PC-9 (cell line): ENCODE measurements at places on chromosomes 6 and 20.

GRCh38 chr6:127118298-127119101, at the start of gene RSPO3:
TSS of gene RSPO3 (plus strand) at chr6:127118671. CDS start at chr6:127119193, 522 bp downstream.
- H3K27ac ChIP-seq = no peak within 1 kb of the TSS
- no peaks in the 10 kb centered on the region for H3K36me3 ChIP-seq
- peak within 1 kb of the TSS; percentile 73 for H3K4me3 ChIP-seq
- peak; percentile 35 for DNase-seq

DNA sequence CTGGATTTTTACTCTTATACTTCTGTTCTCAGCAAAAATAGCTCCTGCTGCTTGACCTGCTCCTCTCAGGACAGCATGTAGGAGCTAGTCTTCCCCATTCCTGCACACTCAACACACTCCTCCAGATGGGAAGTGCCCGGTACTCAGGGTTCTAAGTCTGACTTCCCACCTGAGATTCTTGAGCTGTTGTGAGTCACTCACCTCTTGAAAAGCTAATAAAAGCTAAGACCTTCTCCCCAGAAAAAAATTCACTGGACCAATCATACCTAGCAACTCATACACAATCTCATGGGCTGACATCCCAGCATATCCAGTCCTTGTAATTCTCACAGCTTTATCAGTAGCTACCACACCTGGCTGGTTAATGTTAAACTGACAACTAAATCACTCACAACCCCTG, 53.5 kb downstream of the TRPC4AP start:
- no peak for DNase-seq
- no peak overlapping the region for H3K4me3 ChIP-seq

GRCh38 chr6:96683819-96684528, 121.0 kb downstream of the FHL5 start:
- H3K4me1 ChIP-seq = no peaks in the 10 kb centered on the region
- no peak for DNase-seq
- H3K27ac ChIP-seq = no peak overlapping the region
- no peaks in the 10 kb centered on the region for H3K36me3 ChIP-seq

DNA sequence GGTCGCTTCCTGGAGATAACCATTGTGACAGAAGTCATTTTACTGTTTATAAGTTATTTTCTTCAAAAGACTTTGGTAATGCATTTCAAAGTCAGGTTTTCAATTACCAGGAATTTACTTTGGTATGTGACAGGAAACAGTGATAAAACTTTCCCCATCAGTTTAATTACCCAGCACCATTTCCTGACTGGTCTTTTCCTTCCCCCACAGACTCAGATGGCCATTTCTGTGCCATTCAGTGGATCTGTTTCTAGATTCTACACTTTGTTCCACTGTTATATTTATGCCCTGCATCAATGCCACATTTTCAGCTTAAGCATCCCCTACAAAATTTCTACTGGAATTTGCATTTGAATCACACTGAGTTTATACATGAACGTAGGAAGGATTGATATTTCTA, 16.3 kb downstream of the RRBP1 start:
- no peaks in the 10 kb centered on the region for H3K4me1 ChIP-seq
- no peaks in the 10 kb centered on the region; the same call in 1 of the 2 replicates for H3K36me3 ChIP-seq
- no peak overlapping the region for H3K4me3 ChIP-seq
- no peak overlapping the region for H3K27ac ChIP-seq

- H3K4me3 ChIP-seq = no peak overlapping the region
- no peaks in the 10 kb centered on the region for H3K4me1 ChIP-seq
- H3K36me3 ChIP-seq = no peaks in the 10 kb centered on the region
- H3K27ac ChIP-seq = no peak overlapping the region
- DNase-seq = no peak
- H3K27me3 ChIP-seq = no peaks in the 10 kb centered on the region
Observed at GRCh38 chr6:90038961-90039653, 144.8 kb downstream of the GJA10 start.

DNA sequence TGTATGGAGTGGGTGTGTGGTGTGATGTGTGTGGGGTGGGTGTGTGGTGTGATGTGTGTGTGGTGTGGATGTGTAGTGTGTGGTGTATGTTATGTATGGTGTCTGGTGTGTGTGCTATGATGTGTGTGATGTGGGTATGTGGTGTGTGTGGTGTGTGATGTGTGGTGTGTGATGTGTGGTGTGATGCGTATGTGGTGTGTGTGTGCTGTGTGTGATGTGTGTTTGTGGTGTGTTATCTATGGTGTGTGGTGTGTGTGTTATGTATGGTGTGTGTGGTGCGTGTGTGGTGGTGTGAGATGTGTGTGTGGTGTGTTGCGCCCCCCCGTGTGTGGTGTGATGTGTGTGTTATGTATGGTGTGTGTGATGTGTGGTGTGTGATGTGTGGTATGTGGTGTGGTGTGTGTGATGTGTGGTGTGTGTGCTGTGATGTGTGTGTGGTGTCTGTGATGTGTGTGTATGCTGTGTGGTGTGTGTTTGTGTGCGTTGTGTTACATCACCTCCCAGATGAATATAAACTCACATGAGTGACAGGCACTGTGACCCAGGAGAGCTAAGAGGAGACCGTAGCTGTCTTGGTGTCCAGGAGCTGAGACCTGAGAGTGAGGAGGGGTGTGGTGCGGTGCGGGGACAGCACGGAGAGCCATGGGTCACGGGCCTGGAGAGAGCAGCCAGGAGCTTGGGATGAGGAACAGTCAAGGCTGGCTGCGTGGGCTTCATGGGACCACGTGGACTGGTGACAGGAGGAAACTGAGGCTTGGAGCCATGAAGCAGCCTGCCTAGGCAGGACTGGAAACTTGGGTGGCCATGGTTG, 8.8 kb downstream of the DLGAP4 start:
- H3K27ac ChIP-seq = no peak overlapping the region
- H3K27me3 ChIP-seq = peaks cover 25% of the 10 kb centered on the region
- H3K36me3 ChIP-seq = no peaks in the 10 kb centered on the region
- DNase-seq = peak; percentile 15

- H3K4me1 ChIP-seq = peaks cover 21% of the 10 kb centered on the region
- no peak overlapping the region for H3K4me3 ChIP-seq
- no peaks in the 10 kb centered on the region for H3K27me3 ChIP-seq
- DNase-seq = peak; percentile 21
- H3K36me3 ChIP-seq = no peaks in the 10 kb centered on the region
- H3K27ac ChIP-seq = no peak overlapping the region
Observed at GRCh38 chr20:47825011-47825762, 39.9 kb upstream of the SULF2 start.

- H3K4me3 ChIP-seq = no peak overlapping the region
- DNase-seq = no peak
- no peaks in the 10 kb centered on the region for H3K4me1 ChIP-seq
- no peak overlapping the region for H3K27ac ChIP-seq
Observed at GRCh38 chr6:149876241-149876933, 12.2 kb upstream of the LRP11 start.

DNA sequence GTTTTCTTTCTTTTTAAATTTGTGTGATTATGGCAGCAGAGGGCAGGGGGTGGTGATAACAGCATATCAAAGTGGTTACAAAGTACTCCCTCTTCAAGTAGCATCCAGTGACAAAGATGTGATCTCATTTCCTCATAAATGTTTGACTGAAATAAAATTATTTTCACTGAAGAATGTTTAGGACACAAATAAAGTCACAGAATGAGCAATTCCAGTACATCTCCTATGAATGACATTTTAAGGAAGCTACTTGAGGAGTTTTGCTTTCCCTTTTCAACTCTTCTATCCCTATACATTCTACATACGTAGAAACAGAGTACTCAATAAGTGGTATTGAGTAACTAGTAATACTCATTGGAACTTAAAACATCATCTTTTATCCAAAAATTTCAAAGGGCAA, 13.9 kb upstream of the GABRR2 start:
- no peak for DNase-seq
- H3K27me3 ChIP-seq = no peaks in the 10 kb centered on the region
- H3K4me1 ChIP-seq = no peaks in the 10 kb centered on the region
- H3K36me3 ChIP-seq = no peaks in the 10 kb centered on the region
- no peak overlapping the region for H3K27ac ChIP-seq

GRCh38 chr6:41785689-41786450, 1.6 kb upstream of the TOMM6 start:
- peak overlapping the region; percentile 78 for H3K27ac ChIP-seq
- peaks cover 53% of the 10 kb centered on the region for H3K4me1 ChIP-seq
- peak overlapping the region; percentile 100 for H3K4me3 ChIP-seq
- H3K27me3 ChIP-seq = no peaks in the 10 kb centered on the region
- no peak for DNase-seq

GRCh38 chr6:12635813-12636212, 80.8 kb upstream of the PHACTR1 start:
- no peak overlapping the region for H3K4me3 ChIP-seq
- DNase-seq = no peak
- no peak overlapping the region for H3K27ac ChIP-seq

- no peaks in the 10 kb centered on the region for H3K27me3 ChIP-seq
- DNase-seq = no peak
- H3K4me3 ChIP-seq = no peak overlapping the region
- H3K27ac ChIP-seq = no peak overlapping the region
Observed at GRCh38 chr20:10843146-10843711, 169.4 kb upstream of the JAG1 start.

GRCh38 chr6:37940074-37940847, 120.7 kb downstream of the ZFAND3 start:
- H3K27me3 ChIP-seq = no peaks in the 10 kb centered on the region
- H3K36me3 ChIP-seq = no peaks in the 10 kb centered on the region
- H3K4me1 ChIP-seq = no peaks in the 10 kb centered on the region
- no peak overlapping the region for H3K4me3 ChIP-seq
- DNase-seq = no peak
- H3K27ac ChIP-seq = no peak overlapping the region

DNA sequence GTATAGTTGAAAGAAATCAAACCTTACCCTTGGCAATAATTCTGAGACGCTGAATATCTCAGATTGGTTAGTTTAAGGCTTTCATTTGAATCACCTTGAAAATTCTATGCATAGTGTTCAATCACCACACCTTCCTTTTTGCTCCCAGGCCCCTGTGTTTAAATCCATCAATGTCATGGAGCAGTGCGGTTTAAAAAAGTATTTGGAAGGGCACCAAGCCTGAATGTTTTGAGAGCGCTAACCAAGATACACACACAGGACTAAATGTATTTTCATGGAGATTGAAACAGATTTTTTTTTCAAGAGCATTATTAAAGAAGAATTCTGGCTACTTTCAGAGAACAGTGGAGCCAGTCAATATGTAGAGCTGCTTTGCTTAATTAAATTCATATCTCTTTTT, 195.7 kb downstream of the CENPW start:
- no peaks in the 10 kb centered on the region for H3K36me3 ChIP-seq
- H3K27me3 ChIP-seq = no peaks in the 10 kb centered on the region
- no peak overlapping the region for H3K4me3 ChIP-seq
- H3K27ac ChIP-seq = no peak overlapping the region
- peaks cover 12% of the 10 kb centered on the region for H3K4me1 ChIP-seq

GRCh38 chr20:37369846-37370245, 23.9 kb downstream of the SRC start:
- no peaks in the 10 kb centered on the region for H3K27me3 ChIP-seq
- no peak for DNase-seq
- no peaks in the 10 kb centered on the region for H3K4me1 ChIP-seq
- H3K36me3 ChIP-seq = peaks cover 6% of the 10 kb centered on the region; the same call in 1 of the 2 replicates
- no peak overlapping the region for H3K27ac ChIP-seq

DNA sequence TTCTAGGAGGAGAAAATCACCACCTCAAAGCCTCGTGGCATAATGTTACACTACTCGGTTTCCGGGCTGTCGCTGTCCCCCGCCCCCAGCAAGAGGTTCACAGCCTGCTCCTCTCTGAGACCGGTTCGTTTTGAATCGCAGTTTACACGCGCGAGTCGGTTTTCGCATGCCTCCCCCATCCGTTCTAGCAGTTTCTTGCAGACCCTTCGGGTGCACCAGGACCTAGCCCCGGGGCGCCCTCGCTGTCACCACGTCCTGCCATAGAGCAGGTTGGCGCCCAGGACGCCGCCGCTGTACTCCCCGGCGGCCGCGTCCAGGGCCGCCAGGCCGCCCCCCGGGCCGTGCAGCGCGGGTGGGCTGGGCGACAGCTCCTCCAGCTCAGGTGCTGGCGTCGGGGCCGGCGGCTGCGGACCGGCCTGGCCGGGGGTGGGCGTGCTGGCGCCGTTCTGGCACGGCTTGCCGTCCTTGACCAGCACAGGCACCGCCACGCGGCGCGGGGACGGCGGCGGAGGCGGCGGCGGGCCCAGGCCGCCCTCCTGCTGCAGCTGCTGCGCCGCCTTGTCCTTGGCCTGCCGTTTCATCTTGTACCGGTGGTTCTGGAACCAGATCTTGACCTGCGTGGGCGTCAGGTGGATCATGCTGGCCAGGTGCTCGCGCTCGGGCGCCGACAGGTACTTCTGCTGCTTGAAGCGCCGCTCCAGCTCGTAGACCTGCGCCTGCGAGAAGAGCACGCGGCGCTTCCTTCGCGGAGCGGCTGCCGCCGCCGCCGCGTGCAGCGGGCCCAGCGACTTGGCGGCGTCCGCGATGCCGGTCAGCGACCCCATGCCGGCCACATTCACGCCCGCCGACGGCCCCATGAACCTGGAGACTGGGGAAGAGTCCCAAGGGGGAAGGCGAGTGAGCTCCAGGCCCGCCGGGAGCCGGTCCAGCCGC, 1.4 kb downstream of the NKX2-4 start:
- no peak for DNase-seq
- H3K4me3 ChIP-seq = no peak overlapping the region
- H3K27me3 ChIP-seq = peaks cover 4% of the 10 kb centered on the region; the same call in 1 of the 2 replicates
- no peaks in the 10 kb centered on the region for H3K36me3 ChIP-seq

DNA sequence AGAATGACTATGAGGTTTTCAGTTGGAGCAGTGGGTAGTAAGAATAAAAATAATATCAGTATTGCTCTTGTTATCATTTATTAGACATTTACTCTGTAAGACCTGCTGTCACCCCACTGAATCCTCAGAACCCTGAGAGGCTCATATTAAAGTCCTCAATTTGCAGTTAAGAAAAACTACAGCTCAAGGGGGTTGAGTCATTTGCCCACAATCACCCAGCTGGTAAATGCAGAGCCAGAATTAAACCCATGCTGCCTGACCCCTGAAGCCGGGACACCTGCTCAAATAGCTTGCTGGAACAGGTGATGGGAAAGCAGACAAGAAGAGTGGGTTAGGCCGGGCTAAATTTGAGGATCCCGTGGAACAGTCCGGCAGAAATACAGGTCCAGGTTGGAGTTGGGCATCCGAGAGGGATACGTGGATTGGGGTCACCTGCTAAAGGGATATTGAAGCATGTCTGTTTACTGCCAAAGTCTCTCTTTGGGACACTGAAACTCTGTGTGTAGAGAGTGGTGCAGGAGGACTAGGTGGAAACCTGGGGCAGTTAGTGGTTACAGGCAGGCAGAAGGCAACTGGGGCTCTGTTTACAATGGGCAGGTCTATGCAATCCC, 344.1 kb downstream of the CDC5L start:
- no peak overlapping the region for H3K27ac ChIP-seq
- no peaks in the 10 kb centered on the region for H3K4me1 ChIP-seq
- H3K4me3 ChIP-seq = no peak overlapping the region
- H3K27me3 ChIP-seq = no peaks in the 10 kb centered on the region
- no peak for DNase-seq

GRCh38 chr6:142476452-142476851, 174.6 kb downstream of the ADGRG6 start:
- H3K4me3 ChIP-seq = no peak overlapping the region
- H3K36me3 ChIP-seq = no peaks in the 10 kb centered on the region
- no peaks in the 10 kb centered on the region for H3K27me3 ChIP-seq

DNA sequence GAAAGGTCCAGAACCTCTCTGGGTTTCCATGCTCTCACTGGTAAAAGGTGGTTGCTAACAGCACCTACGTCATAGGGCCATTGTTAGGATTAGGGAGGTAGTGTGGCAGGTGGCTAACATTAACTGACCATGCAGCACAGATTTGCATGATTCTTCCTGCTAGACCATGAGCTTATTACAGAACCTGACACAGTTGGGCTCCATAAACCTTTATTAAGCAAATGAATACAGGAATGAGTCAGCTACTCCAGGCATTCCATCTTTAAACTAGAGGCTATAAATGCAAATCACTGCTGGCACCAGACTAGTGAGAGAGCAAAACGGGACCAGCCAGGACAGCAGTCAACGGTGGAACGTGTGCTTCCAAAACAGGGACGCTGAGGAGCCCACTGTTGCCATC, 440.1 kb downstream of the PTPRT start:
- peaks cover 30% of the 10 kb centered on the region for H3K27me3 ChIP-seq
- no peak overlapping the region for H3K4me3 ChIP-seq
